ENCODE measurements at places on chromosomes 2 and 18.

- DNase-seq = no peak
Measured at GRCh38 chr2:97698530-97698929, 14.8 kb upstream of the ZAP70 start.

DNA sequence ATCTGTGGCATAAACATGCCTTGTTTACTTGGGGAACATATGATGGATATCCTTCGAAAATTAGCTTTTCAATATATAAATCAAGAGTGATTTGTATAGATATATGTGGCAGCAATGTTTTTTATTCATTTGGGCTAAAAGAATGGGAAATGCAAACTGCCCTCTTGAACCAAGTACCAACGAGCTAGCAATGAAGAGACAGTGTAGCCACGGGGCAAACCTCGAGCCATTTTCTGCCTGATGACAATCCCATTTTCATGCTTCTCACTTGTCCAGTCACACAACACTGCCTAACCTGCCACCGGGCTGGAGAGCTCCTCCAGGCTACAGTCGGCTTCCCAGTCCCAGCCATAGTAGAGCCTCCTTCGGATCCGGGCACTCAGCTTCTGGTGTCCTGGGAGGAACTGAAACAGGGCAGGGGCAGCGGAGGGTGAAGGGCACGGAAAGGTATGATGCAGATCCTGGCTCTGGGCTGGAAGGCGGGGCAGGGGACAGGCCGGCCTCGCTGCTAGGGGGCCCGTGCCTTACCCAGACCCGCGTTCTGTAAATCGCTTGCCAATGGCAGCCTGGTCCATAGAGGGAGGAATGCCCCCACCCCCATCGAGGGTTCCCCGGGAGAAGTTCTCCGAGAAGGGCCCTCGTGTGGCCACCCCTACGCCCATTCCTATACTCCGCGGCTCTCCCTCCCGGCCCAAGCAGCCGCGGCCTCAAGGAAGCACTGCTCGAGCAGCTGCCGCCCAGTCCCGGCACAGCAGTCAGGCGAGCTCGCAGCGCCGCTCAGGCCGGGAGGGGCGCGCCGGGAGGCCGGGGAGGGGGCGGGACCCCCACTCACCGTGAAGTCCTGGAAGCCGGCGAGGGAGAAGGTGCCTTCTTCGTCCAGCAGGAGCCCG, 552 bp downstream of the CNPPD1 start:
- DNase-seq = peak; percentile 61

GRCh38 chr18:36777566-36777965, 51.2 kb downstream of the TPGS2 start:
- DNase-seq = no peak

- no peak for DNase-seq
Measured at GRCh38 chr2:97759727-97760407, 46.5 kb downstream of the ZAP70 start.

GRCh38 chr2:73033142-73033765, 38.3 kb downstream of the SFXN5 start:
- no peak for DNase-seq

DNA sequence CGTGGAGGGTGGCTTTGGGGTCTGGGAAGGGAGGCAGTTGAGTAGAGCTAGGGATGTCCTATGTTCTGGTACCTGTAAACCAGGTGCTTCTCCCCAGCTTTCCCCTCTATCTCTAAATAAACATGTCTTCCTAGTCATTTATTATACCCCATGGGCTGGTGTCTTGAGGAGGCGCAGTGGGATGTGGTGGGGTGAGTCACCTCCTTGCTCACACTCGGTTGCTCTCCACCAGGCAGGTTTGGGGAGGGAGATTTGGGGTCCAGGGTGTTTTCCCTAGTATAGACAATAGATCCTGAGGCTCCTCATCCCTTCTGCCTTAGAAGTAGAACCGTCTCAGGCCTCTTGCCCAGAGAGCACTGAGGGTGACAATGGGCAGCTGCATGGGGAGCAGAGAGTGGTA, 5.1 kb downstream of the PSD4 start:
- DNase-seq = no peak

- DNase-seq = no peak
Measured at GRCh38 chr2:47486841-47487497, 84.0 kb downstream of the MSH2 start.

- peak; percentile 78 for DNase-seq
Measured at GRCh38 chr18:76709659-76710645, 112.4 kb upstream of the ZNF236 start.

DNA sequence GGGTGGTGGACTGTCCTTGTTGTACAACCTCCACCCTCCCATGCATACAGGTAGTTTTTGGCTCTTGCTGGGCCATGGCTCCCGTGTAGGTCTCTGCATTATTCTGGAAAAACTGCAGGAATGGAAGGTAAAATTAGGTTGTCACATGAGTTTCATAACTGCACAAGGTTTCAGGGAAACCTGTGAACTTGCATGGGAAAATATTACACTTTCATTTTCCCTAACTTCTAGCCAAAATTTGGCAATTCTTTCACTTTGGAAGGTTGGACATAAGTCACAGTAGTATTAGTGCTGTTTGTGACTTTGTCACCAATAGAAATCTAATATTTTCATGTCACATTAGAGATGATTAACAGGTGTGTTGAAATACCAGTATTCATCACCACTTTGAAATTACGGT, 118.1 kb upstream of the MGAT5 start:
- no peak for DNase-seq

- no peak for DNase-seq
Measured at GRCh38 chr18:48136051-48136826, 205.8 kb upstream of the SMAD2 start.

- DNase-seq = no peak
Measured at GRCh38 chr18:26134107-26134506, 438 bp downstream of the PSMA8 start.

- DNase-seq = no peak
Measured at GRCh38 chr2:78941751-78942150, 83.8 kb upstream of the REG3G start.

GRCh38 chr2:47782671-47783485, at the start of gene MSH6:
Gene MSH6 (plus strand): TSS chr2:47783145. CDS start chr2:47783234, 89 bp downstream.
- DNase-seq = peak; percentile 88

- peak; percentile 27 for DNase-seq
Measured at GRCh38 chr18:62987055-62987830, 271.9 kb downstream of the PHLPP1 start.

DNA sequence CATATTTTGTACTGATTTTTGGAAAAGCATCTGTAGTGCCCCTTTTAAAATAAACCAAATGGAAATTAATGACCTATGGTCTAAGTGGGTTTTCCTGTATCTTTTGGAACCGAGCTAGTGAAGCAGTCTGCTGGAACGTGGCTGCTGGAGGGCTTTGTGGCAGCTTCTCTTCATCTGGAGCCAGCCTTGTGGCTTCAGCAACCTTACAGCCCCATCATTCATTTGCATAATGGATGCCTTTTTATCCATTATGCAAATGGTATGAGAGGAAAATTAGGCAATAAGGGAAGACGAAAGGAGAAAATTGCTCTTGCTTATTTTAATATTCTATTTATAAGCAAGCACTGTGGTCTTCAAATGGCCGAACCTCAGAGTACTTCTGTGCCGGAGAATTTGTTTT, 421.0 kb downstream of the PARD3B start:
- no peak for DNase-seq

GRCh38 chr2:45651415-45652089, at the start of gene PRKCE:
Gene PRKCE (plus strand): TSS chr2:45651675.
- DNase-seq = no peak

- DNase-seq = no peak
Measured at GRCh38 chr2:224658780-224659405, 57.3 kb downstream of the CCDC195 start.

DNA sequence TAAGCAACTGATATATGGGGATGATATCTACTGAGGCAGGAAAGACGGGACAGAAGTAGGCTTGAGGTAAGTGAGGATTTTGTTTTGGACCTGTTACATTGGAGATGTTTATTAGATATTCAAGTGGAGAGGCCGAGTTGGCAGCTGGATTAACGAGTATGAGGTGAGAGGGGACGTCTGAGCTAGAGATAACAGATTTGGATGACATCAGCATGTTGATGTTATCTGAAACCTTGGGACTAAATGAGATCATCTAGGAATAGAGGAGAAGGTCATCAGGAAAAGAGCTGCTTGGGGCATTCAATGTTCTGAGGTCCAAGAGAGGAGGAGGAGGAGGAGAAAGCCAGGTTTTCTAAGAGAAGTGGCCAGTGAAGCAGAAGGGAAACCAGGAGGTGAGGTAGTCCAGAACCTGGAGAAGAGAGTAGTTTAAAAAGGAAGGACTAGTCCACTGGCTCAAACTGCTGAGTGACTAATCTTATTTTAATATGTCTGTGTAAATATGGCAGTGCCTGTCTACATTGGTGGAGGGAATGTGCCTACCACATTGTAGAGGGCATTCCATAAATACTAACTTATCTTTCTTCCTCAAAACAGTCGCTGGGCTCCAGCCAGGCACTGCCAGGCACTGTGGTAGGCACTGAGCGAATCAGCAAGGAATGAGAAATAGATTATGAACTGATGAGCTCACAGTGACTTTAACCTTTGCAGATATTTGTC, 488.3 kb downstream of the DLGAP1 start:
- DNase-seq = peak; percentile 9

- no peak for DNase-seq
Measured at GRCh38 chr2:49241991-49242390, 87.7 kb upstream of the FSHR start.

GRCh38 chr2:108414945-108415344, 34.1 kb upstream of the GCC2 start:
- DNase-seq = no peak

- no peak for DNase-seq
Measured at GRCh38 chr2:1800716-1801388, 56.5 kb upstream of the PXDN start.

DNA sequence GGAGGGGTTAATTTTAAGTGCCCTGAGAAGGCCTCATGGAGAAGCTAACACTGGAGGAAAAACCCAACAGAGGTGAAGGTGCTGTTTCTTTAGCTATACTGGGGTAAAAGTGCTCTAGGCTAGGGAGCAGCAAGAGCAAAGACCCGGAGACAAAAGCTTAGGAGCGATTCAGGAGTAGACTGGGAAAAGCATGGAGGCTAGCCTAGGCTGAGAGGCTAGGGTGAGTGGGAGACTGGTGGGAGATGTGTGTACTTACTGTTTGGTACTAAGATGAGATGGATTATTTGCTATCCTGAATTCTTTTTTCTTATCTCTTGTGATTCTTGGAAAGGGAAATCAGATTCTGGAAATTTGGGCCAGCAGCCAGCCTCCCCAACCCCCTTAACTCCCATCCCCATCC, 2.0 kb downstream of the GIGYF2 start:
- no peak for DNase-seq

GRCh38 chr2:202589582-202589949, 45.2 kb upstream of the FAM117B start:
- DNase-seq = no peak

DNA sequence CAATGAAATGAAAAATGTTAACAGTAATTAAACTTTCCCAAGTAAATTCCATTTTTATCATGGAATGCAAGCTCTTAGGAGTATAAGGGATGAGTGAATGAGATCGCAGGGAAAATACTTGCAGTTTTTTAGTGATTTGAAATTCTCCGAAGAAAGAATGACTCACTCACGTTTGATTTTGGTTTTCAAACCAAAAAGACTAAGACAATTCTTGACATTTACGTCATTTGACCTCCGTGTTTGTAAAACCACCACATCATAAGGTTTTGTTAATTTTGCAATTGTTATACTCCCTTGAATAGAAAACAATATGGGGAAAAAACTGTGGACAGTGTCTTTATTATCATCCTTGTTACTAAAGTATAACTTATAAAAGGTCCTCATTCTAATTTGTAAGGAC, 29.4 kb downstream of the COL4A4 start:
- no peak for DNase-seq

DNA sequence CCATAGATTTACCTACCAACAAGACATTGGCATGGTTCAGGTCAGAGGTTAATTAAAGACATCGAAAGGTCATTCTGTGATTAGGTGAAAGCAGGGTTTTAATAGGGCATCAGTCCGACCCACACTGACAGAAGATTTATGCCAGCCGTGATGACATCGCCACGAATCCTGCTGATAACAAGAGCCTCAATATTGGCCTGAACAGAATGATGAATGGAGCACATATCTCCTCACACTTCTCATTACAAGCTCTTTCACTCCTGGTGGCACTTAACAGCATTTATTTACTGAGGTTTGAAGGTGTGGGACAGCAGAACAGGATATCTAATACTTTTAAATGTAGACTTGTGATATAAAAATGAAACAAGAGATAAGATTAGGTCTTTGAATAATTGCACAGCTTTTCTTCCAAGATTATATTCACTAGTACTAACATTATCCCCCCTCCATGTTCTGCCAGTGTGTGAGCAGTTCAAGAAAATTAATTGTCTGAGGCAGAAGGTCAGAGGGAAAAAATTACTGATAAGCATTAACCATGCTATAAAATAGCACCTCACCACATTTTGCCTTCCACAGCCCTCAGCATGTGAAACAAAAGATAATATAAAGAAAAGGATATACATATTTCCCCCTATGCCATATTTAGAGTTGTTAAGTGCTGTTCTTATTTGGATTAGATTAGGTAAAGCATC, 23.1 kb upstream of the INSIG2 start:
- no peak for DNase-seq

- no peak for DNase-seq
Measured at GRCh38 chr2:63903003-63903402, 61.3 kb downstream of the UGP2 start.

DNA sequence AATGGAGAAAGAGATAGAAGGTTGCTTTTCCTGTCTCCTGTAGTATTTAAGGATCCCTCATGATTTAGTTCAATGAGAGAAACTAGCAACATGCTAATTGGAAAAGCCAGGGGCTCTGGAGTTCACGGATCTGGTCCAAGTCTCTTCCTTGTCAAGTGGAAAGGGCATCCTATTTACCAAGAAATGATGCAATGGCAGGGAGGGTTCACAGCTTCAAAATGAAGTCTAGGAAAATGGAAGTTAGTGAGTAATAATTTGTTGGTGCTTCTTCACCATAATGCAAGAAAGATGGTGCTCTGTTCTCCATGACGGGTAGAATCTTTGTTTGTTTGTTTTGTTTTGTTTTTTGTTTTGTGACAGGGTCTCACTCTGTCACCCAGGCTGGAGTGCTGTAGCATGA, 34.6 kb upstream of the SP3 start:
- DNase-seq = no peak

DNA sequence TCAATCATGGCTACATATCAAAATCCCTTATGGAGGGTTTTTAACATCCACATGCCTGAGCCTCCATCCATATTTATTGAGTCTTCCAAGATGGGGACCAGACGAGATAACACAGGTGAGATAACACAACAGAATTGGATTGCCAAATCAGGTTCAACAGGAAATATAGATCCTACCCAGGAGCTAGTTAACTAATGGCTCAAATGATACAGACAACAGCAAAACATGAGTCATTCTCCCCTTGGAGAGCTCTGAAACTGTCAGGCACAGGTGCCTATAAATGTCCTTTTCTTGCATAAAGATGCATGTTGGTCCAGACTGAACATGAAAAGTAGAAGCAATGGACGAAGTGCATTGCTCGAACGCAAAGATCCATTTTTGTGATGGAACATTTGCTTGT, 202.2 kb downstream of the CDH20 start:
- no peak for DNase-seq
